ENCODE measurements at places on chromosomes 3 and 15.

GRCh38 chr3:136730595-136731273, 21.4 kb downstream of the STAG1 start:
- no peak for DNase-seq

DNA sequence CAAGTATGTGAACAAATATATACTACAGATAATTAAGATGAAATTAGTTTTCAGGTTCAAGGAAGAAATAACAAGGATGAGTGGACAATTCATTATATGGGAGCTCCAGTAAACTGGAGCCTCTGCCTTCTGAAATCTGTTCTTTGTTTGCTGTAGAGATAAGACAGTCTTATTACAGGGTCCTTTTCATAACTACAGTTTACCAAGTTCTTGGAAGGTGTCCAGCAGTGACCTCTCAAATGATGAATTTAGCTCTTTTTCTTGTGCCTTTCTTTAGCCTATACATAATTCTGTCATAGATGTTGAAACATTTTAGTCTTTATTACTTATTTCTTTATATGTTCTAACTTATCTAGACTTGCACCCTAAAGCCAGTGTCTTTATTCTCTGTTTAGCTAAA, 89.7 kb upstream of the GBE1 start:
- no peak for DNase-seq

DNA sequence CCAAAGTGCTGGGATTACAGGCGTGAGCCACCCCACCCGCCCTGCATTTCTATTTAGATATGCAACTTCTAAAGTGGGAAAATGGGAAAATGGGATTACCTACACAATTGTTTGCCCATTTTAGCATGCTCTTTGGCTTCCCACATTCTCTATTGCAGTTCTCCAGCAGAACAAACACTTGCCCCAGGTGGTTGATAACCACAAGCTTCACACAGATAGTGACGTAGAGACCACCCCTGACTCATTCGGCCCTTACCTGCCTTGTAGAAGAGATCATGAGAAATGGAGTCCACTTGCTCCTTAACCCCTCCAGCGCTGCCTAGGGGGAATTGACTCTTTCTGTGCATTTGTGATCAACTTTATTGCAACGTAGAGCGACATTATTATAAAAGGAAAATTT, 83.2 kb upstream of the RAP2B start:
- DNase-seq = no peak

DNA sequence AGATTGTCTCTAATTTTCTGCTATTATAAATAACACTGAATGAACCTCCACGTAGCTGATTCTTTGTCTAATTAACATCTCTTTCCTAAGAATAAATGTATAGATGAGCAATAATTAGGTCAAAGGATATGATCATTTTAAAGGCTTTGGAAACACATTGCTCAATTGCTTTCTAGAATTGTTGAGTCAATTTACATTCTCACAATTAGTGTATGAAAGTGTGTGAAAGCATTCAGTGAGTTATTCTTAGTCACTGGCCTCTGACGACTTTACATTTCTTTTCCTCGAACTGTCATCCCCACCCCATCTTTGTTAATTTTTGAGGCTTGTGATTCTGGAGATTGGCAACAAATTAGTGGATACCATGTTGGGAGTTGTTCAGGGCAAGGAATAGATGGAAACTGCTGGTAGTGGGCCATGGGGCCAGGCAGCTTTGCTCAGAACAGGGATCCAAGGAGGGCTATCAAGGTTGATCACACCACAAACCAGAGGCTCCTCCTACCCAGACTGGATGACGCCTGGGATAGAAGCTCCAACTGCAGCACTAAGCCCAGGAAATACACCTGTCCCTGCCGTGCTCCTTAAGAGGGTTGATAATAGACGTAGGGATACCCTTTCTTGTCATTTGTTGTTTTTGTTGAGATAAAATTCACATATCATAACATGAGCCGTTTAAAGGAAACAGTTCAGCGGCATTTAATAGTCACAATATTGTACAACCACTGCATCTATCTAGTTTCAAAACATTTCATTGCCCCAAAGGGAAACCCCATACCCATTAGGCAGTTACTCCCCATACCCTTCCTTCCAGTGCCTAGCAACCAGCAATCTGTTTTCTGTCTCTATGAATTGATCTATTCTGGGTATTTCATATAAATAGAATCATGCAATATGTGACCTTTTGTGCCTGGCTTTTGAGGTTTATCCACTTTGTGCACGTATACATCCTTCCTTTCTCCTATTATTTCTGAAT, 27.9 kb downstream of the EIF1B start:
- no peak for DNase-seq

- DNase-seq = no peak
Measured at GRCh38 chr15:20341901-20342600, 199.5 kb downstream of the GOLGA6L6 start.

DNA sequence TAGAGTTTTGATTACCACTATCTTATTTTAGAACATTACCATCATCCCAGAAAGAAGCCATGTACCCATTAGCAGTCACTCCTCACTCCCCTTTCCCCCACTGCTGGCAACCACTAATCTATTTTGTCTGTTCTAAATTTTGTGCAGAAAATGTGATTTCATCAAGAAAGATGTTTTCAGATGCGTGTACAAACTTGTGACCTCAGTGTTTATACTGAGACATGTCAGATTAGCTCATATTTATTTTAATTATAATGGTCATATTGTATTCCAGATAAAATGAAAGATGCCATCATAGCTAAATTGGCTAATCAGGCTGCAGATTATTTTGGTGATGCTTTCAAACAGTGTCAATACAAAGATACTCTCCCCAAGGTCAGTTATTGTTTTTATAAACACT, 27.8 kb downstream of the PDCD6IP start:
- no peak for DNase-seq

- no peak for DNase-seq
Measured at GRCh38 chr15:97984157-97984556, 23.7 kb downstream of the ARRDC4 start.

GRCh38 chr3:56688191-56688590, 5.1 kb upstream of the TASOR start:
- DNase-seq = no peak

DNA sequence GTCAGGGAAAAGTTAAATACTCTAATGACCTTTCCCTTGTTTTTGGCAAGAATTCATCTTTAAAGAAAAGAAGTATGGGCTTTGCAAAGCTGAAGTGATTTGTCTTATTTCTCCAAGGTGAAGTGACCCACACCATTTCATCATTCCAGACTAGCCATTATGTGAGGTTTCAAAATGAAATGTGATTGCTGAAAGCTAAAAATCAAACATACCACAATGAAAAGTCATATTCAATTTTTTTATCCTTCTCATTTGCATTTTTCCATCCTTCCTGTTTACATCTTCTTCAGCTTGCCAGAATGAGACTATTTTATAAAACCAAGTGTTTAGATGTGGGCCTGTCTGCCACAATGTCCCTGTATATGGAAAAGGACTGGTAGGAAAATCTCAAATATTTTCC, 142.3 kb upstream of the STRIT1 start:
- DNase-seq = no peak

- DNase-seq = no peak
Measured at GRCh38 chr3:123595396-123596180, 10.7 kb upstream of the HACD2 start.

DNA sequence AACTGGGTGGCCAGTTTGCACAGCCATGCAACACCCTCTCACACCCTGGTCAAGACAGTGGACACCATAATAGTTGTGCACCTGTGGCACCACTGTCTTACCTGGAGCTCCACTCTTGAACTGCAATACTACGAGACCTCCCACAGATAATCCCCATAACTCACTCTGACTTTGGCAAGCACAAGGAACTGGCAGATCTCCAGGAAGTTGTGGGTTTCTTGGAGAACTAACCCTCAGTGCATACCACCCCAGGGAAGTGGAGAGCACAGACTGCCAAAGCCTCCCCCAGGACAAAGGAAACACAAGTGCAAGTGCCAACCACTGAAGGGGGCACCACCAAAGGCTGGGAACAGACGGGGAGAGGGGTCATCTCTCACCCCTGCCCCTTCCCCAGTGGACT, 318.6 kb downstream of the SUCLG2 start:
- no peak for DNase-seq

DNA sequence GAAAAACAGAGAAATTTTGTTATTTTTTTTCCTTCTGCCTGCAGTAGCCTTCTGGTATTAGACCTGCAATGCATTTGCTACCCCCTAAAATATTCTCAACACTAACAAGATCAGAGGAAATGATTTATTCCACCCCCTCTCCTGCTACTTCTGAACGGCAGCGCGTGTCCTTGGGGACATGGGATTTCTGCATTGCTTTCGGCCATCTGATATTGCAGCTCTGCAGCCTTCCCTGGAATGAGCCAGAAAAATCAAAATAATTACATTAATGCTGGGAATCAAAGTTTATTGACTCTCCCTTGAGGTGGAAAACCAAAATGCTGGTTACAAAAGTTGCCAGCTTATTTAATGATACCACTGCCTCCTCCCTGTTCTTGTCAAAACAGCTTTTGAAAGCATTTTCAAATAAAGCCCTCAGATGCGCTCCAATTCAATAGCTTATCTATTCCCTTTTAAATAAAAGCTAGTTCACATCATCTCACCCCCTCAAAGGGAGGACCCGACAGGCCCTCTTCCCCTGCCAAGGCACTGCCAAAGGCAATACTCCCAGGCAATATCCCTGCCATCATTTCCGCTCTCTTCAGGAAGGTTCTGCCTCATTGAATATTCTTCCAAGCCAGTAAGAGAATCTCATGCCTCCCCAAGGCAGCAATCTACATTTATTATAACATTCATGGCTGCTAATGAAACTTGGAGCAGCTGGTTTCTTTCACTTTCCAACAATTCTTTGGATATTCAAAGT, 96.6 kb downstream of the FHIT start:
- no peak for DNase-seq

- DNase-seq = no peak
Measured at GRCh38 chr3:60319179-60319858, 931.9 kb downstream of the FHIT start.

GRCh38 chr3:184339001-184339400, 1.6 kb downstream of the FAM131A start:
- no peak for DNase-seq

All from caudate nucleus (tissue), 63 donors.